ENCODE measurements at places on chromosomes 5 and 9.

- DNase-seq, result no peak
Observed at GRCh38 chr9:113266174-113266573, 9.2 kb downstream of the CDC26 start.

- DNase-seq, result no peak
Observed at GRCh38 chr5:849651-850301, 1.0 kb downstream of the ZDHHC11 start.

DNA sequence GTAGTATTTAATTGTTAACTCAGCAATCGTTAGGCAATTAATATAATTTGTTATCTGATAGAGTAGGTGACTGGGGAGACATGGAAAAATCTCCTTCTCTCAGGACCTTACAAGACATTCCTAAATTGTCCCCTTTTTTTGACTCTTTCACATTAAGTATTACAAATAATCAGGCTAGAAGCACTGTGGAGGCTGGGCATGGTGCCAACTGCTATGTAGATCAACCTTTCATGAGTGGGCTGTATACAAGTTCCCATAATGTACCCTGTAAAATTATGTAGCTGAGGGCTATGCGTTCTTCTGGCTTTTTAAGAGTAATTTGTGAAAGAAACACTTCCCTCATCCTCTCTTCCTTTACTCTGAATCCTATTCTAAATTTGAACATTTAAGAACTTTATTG, 140.2 kb downstream of the NFIB start:
- DNase-seq, result no peak

GRCh38 chr9:109923471-109923760, 143.4 kb downstream of the PALM2AKAP2 start:
- DNase-seq, result no peak

- DNase-seq, result no peak
Observed at GRCh38 chr5:157677931-157678330, 6.6 kb downstream of the C5orf52 start.

- no peak for DNase-seq
Observed at GRCh38 chr5:147512659-147513379, 3.0 kb upstream of the DPYSL3 start.

DNA sequence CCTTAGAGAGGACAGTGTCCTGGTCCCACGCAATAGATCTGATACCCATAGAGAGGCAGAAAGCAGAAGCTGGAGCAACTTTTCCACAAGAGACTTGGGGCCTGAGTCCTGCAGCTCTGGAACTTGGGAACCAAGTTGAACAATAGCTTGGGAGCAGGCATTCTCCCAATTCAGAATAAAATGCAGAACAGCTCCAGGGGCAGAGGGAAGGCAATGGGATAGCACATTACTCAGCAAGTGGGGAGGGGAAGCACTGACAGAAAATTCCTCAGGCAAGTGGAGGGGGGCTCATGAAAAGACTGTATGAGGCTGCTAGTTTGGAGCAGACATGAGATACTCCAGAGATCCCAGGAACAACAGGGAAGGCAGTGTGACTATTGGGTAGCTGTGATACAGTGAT, 513.6 kb downstream of the HINT1 start:
- peak; percentile 1 for DNase-seq

DNA sequence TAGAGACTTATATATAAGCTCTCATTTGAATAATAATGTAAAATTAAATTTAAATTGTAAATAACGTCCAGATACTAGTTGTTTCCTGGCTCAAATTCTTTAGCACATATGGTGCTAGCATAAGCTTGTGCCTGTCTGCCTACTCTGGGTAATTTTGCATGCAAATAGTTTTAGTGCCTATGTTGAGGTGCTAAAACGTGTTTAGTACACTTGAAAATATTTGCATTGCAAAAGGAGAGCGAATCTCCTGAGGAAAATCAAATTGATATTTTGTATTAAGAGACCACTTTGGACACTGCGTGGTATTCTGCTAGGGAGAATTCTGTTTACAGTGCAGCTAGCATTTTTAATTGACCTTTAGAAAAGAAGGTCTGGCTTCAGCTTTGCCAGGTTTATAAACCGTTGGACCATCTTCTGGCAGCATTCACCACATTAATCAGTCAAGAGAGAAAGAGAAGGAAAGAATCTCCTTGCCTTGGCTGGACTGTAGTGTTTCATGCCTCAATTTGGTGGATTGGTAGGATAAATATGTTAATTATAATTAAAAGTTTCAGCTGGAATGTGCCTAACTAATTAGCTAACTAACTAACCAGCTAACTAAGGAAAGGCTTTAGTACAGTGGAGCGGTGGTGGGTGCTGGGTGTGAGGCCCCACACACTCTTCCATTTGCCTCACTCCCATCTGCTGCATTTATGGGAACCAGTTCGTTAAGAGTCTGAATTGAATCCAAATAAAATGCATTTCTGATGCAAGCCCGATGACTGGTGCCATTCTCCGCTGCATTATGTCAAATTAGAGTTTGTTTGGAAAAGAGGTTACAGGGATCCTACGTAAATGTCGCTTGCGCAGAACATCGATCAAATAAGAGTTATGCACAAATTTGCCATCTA, 150.1 kb upstream of the MPDZ start:
- no peak for DNase-seq

DNA sequence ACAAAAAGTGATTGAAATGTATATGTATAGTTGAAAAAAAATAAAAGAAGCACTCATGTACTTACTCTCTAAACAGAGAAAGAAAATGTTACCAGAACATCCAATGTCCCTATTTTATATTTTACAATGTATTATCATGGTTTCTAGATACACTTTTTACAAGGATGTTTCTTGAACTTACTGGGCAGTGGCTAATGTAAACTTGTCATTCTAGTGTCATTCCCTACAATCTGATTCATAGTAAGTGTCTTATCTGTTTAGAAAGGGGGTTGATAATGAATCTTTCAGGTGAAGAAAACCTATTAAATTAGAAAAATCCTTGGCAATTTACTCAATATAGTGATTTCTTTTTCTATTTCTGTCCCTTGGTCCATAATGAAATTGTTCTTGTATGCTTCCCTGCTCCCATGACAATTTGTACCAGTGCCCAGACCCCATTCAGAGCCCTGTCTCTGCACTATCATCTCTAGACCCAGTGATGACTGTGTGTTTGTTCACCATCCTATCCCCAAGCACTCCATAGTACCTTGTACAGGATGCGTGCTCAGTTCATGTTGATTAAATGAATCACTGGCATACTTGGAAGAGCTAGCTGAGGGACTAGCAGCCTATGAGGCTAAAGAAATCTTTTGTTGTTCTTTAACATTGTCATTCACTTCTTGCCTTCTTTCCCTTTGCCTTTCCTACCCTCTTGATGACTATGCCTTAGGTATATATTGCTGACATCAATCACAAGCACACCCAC, 101.2 kb downstream of the HMHB1 start:
- DNase-seq, result no peak

DNA sequence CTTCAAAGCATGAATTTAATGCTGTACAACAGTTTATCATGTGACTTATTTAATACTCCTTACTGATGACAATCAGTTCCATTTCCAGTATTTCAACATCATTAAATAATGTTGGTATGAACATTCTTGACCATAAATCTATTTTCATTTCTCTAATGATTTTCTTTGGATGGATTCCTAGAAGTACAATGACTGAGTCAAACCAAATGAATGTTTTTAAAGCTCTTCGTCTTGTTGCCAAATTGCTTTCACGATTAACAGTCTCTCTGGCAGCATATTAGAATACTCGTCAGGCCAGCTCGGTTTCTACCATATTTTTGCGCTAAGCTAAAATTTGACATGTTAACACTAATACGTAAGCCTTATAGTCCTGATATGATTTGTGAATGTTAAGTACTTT, 197.0 kb downstream of the TRPM3 start:
- DNase-seq, result no peak

DNA sequence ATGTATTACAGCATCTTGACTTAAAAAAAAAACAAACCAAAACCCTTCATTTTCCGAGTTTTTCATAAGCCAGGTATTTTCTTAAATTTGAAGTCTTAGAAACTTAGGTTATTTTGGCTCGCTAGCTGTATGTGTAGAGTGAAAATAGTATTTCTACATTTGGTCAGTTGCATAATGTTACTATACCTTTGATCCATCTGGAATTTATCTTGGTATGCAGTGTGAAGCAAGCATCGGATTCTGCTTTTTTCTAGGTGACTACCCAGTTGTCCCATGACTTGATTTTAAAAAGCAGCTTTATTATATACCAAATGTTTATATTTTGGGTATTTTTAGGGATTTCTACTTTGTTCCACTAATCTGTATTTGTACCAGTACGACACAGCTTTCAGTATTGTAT, 27.7 kb downstream of the UBAP1 start:
- no peak for DNase-seq

DNA sequence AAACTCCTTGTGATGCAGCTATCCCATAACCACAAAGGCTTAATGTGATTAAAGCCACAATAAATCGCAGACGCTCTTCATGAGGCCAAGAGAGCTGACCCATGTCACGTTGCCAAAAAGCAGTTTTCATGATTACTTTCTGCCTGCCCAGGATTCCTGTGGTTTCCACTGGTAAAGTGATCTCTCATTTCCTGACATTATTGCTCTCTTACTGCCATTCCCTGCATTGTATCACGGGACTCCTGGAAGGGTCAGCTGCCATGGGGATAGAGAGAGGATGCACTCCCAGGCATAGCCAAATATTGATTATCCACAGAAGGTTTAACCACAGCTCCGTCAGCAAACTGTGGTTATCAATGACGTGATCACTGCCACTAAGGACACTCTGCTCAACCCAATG, 103.8 kb upstream of the SLC1A3 start:
- no peak for DNase-seq

DNA sequence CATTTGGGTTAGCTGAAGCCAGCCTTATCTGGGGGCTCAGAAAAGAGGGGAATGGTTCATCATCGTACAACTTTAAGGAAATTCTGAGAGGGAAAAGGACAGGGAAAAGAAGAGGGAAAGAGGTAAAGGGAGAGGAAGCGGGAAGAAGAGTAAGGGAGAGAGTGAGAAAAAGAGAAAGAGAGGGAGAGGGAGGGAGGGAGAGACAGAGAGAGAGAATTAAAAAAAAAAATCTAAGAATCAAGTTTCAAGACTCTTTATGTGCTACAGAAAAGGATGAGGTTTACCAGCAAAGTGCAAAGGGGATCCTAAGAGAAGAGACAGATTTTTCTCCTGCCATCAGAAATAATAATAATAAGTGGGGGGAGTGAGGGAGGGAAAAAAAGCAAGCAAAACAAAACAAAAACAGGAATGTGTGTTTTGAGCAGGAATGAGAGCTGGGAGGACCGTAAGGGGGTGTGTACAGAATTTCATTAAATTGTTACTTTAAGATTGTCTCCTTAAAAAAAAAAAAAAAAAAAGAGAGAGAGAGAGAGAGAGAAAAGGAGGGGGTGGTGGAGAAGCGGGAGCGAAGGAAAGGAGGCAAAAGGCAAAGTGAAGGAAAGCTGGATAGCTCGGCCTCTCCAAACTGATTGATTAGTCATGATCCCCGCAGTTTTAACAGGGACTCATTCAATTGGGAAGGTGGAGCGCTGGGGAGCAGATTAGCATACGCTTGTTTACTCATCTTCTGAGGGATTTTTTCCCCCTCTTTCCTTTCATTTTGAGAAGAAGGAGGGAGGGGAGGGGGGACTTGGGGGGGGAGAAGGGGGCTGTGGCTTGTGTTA, 438 bp upstream of the PAPPA start:
- DNase-seq, result no peak

GRCh38 chr9:114149765-114150340, 5.5 kb upstream of the COL27A1 start:
- no peak for DNase-seq

GRCh38 chr5:135386096-135386495, 12.9 kb downstream of the MACROH2A1 start:
- no peak for DNase-seq

- no peak for DNase-seq
Observed at GRCh38 chr5:138658676-138659075, 83.5 kb upstream of the HSPA9 start.

Data from iPS DF 6.9 (cell line).